ENCODE measurements at places on chromosomes 4 and X.

- DNase-seq: no peak
These were observed 62.2 kb upstream of the FRMPD4 start for GRCh38 chrX:12076046-12076445.

DNA sequence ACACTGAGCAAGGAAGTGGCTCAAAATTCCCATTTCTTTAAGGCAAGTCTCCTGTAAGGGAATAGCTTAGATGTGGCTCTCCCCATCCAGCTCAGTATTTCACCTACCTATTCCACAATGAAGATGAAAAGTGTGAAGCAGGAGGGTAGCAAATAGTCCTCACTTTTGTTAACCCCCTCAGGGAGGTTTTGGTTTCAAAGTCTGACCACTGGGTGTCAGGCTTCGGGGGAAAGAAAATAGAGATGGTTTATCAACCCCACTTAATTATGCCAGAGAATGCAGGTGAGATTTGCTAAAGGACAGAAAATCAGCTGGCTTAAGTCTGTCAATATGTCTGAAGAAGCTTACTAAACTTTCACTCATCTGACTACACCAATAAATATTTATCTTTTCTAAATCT is 69.5 kb downstream of the DHX15 start:
- DNase-seq: no peak

DNA sequence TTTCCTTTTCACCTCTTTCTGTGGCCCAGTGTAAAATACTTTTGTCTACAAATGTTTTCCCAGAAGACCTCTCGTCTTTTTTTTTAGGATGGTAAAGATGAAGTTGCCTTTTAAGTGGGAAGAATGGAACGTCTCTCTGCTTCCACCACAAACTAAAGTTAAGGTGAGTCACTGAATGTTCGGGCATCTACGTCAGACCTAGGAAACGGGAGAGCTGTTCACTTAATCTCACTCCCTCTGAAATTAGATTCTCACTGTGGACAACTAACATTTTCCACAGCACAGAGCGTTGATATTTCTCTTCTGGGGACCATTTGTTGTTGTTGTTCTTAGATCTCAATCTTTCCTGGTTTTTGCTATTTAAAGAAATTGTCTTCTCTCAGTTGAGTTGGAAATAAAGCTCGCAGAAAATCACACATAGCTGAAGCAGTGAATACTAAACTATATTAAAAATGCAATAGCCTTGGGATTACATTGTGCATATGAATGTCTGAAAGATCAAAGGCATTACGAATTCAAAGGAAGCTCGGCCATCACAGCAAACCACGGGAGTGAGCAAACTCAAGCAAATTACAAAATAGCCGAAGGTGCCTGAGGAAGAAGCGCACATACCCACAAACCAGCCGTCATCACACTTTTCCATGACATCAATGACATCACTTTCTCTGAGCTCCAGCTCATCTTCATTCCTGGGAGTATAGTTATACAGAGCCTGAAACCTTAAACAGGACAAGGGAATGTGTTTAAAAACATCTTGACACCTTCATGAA is 53.9 kb upstream of the PDLIM3 start:
- DNase-seq: no peak

- DNase-seq: no peak
These were observed 56.6 kb upstream of the DAPP1 start for GRCh38 chr4:99759988-99760387.

DNA sequence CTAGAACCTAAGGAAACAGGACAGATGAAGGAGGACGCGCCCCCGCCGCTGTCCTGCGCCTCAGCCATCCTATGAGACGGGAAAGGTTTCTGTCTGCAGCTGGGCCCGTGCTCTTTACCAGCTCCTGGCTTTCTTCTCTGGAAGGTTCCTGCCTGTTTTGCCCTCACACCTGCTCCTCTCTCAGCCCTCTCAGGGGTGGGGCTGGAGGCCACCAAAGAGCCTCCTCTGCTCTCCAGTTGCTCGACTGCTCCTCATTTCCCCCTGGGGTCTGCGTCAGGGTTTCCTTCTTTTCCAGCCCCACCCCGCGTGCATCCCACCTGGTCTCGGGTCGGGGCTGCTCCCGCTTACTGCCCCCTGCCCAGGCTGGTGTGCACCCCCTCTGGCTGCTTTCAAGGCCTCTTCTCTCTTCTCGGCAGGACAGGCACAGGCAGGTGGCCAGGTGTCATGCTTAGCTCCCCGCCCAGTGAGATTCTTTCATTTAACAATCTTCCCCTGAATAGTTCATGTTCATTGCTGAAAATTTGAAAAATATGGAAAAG is 4.6 kb downstream of the HTT-AS start:
- DNase-seq: no peak

DNA sequence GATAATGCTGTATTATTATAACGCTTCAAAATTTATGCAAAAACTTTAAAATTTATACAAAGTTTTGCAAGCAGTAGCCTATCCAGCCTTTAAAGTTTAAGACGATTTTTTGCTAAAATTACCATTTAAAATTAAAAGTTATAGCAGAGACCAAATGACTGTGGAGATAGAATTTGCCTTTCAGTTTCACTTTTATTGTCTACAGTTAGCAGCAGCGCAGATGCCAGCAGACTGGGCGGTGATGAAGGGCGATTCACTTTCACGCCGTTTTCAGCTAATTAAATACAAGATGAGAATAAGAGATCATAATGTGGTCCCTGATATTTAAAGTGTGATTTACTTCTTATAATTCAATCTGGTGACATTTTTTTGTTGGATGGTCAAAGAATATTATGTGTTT is 1381.5 kb upstream of the ADGRL3 start:
- DNase-seq: no peak
